ENCODE measurements at places on chromosomes 1 and 21.

DNA sequence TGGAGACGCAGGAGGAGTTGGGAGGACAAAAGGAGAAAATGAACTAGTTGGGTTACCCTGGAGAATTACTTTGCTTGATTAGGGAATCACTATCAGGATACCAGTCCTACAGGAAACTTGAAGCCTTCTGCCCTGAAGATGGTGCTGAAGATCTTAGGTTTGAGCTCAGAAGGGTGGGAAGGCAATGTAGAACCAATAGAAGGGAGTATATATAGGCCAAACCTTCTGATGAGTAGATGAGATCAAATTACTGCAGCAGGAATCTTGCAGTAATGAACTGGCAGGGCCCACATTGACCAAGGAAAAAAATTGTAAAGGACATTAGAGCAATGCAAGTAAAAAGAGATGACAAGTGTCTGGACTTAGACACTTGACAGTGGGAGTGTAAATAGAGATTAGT, 116.3 kb upstream of the CACYBP start:
- no peak for DNase-seq

- no peak for DNase-seq
These were observed 29.7 kb downstream of the PSMB2 start for GRCh38 chr1:35611655-35612054.

DNA sequence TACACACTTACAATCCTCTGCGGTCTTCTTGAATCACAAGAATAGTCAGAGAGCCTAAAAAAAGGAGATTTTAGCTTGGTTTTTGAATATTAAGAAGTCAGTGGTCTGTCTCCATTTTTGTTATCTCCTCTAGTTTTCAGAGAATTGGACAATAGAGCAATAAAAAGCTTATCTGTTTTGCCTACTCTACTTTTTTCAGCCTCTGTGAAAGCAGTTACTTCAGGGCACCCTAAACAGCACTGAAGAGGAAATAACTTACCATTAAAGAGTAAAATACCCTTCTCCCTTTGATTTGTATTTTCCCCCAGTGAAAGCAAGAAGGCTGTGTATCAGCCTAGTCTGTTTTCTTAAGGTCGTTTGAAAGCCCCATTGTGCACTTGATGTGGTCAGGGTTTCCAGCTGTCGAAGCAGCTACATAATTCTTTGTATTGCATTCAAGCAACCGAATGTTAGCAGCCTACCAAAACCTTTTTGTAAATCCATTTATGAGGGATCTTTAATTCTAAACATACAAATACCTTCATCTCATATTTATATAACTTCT, 1.0 kb downstream of the NTMT2 start:
- DNase-seq, result no peak

DNA sequence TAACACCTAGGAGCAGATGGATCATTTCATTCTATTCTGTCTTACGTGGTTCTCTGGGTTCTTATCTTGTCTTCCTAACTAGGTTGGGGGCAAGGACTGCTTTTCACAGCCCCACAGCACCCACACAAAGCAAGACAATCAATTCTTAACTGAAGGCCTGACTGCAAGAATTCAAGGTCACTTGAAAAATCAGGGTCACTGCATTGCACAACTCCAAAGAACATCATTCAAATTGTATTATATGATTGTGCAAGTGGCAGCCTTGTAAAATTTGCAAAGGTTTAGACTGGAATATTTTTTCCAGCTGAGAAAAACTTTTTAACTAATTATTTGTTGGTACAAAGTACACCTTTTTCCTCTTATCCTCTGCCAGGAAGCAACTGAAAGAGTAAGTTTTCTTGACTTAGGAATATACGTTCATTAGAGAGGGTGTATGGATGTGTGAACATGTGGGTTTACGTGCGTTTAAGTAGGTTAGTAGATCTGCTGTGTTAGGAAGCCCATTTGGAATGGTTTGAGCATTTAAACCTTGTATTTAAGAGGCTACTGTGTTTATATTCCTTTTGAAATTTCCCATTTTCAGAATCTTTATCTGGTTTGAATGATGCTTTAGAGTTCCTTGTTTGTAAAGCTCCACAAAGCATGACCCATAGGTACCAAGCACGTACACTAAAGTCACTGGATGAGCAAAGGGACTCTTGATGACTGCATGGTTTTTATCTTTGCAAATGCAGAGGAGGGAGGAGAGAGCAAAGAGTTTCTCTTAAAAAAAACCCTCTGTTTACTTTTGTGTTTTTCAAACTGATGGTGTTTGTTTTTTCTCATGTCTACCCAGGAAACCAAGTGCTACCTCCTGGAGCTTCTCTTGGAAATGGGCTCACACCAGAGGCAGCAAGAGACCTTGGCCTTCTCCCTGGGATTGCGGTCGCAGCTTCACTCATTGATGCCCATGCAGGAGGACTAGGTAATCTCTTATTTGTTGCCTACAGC, 214.9 kb downstream of the FGGY start:
- DNase-seq, result no peak

- no peak for DNase-seq
These were observed 60.5 kb downstream of the KLHDC7A start for GRCh38 chr1:18541046-18541795.

DNA sequence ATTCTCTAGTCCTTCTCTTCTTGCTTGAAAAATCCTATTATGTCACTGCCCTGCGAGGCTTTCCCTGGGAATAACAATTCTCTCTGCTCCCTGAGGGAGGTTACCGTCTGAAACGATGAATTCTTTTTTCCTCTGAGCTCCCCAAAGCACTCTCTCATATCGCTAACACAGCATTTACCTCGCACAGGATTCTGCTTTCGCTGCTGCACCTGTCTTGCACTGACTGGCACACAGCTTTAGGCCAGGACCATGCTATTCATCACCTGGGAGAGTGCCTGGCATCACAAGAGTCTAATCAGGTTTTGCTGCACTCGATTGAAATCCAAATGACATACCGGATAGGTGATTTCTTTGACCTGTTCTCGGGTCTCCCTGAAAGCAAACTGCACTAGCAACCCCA, 52.8 kb upstream of the GNG4 start:
- DNase-seq, result peak; percentile 31

DNA sequence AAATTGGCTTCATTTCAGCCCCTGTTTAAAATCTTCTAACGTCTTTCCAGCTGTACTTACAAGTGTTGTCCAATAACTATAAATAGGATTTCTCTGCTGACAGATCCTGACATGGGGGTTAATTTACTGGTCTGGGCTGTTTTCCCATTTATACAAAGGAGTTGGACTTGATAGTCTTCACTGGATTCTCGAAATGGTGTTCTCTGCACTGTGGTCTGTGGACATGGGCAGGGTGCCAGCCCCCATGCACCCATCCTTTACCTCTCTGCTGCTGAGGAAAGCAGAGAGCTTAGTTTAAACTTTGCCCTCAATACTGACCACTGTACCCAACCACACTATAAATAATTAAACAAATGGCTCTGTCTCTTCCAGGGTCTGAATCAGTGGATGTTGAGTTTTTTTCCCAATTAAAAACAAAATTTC, 5.2 kb downstream of the DIO1 start:
- no peak for DNase-seq

- no peak for DNase-seq
These were observed 77.2 kb upstream of the TARDBP start for GRCh38 chr1:10935246-10935645.

- no peak for DNase-seq
These were observed 8.7 kb downstream of the SELENON start for GRCh38 chr1:25808481-25809244.

- no peak for DNase-seq
These were observed 20.4 kb upstream of the UBXN10 start for GRCh38 chr1:20165522-20165951.

DNA sequence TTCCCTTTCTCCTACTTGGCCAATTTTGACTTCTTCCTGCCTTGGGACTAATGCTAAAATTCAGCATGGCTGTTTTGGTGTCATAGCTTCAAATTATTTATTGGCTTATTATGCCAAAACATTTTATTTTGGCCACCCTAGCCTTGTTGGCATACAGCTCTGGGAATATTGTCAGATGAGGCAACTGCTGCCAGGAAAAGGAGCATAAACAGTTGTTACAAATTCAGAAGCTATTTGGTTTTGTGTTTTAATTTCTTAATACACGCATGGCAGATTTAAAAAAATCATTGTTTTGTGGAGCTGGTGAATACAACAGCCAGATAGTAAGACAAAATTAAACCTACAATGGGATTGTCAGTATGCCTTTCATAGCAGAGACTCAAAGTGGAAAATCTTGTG, 66.8 kb upstream of the BCL10 start:
- no peak for DNase-seq

- DNase-seq, result no peak
These were observed 102.3 kb upstream of the LMO4 start for GRCh38 chr1:87226341-87226760.

DNA sequence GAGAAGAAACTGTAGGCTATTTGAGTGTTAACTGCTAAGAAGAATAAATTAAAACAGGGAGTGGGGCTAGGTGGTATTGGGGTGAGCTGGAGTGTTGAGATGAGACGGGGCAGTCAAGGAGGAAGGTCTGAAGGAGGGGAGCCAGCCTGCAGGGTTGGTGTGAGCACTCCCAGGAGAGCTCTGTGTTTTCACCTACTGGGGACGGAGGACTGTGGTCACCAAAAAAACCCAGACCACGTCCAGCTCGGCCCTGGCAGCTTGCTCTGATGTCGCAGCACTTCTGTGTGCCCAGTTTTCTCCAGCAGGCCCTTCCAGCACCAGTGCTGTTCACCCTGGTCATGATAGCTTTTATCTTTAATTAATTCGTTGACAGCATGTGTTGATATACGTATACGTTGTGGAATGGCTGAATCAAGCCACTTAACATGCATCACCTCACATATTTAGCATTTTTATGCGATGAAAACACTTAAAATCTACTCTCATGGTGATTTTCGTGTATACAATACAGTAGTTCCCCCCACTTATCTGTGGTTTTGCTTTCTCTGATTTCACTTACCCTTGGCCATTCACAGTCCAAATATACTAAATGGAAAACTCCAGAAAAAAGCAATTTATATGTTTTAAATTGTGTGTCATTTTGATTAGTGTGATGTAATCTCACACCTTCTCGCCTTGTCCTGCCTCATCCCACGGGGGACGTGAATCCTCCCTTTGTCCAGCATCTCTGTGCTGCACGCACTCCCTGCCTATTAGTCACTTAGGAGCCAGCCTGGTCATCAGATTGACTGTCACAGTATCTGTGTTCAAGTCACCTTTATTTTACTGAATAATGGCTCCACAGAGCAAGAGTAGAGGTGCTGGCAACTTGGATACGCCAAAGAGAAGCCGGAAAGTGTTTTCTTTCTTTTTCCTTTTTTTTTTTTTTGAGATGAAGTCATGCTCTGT, 12.3 kb downstream of the FAM3B start:
- no peak for DNase-seq

- no peak for DNase-seq
These were observed 60.4 kb downstream of the FYB2 start for GRCh38 chr1:56758794-56759193.

DNA sequence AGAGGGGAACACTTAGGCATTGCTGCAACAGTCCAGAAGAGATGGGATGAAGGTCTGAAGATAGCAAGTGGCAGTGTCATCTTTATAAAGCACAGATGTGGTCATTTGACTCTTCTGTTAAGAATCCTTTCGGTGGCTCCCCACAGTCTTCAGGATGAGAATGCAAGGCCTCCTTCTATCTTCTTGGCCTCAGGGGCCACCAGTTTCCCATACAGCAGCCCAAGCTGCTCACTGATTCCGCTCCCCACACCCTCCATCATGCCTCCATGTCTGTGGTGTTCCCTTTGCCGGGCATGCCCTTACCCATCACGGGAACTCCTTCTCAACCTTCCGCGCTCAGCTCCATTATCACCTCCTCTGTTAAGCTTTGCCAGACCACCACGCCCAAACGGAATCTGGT, 16.1 kb upstream of the MFSD2A start:
- no peak for DNase-seq

GRCh38 chr21:33816174-33816573, 99.4 kb downstream of the ATP5PO start:
- DNase-seq, result no peak

DNA sequence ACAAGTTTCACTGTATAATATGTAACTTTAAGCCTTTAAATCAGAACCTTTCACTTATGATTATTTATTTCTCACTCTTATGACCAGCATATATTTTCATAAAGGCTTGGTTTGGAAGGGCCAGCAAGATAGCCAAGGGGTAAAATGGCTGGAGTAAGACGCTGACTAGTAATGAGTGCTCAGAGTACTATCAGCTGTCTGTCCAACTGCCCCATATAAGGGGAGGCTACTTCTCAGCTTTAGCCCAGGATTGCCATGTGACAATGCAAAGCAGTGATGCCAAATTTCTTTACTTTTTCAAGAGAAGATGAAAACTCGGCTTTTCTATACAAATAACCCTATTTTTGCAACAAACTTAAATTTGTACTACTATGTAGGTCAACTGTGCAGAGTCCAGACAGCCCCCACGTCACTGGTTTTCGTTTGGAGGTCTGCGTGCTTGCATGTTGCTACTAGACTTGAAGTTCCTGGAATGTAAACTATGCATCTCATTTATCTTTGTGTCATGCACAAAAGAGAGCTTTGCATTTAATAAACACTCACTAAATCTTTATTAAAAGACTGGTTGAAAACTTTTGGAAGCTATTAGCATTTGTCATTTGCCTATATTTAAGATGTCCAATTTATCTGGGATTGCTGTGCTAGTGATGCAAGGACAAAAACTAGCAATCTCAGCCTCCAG, 110.4 kb downstream of the TNFSF18 start:
- no peak for DNase-seq

DNA sequence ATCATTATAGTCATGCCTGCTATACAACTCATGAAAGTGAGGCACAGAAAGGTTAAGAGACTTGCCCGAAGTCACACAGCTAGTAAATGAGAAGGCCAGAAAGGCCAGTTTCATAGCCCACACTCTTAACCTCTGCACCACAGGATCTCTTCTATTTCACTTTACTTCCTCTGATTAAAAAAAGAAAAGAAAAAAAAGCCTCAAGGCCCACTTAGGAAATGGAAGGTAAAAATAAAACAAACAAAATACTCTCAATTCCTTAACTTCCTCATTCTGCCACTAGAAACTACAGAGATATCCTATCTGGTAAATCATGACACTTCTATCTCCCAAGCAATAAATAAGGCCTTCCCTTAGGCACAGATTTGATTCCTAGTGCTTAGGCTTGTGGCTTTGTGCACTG, 7.6 kb upstream of the ENAH start:
- DNase-seq, result no peak

GRCh38 chr1:185045814-185046492, 595 bp downstream of the RNF2 start:
- DNase-seq, result no peak

GRCh38 chr1:2306151-2306978, 78.2 kb downstream of the SKI start:
- DNase-seq, result no peak

GRCh38 chr1:8590721-8591351, 226.6 kb downstream of the RERE start:
- DNase-seq, result no peak

Data from NCI-H2081 treated with DMSO at 0.1 percent for 48 hours (cell line).